ENCODE measurements at places on chromosomes 1 and 21. TPM values are rescaled to one million over a fixed set of nuclear protein-coding genes. Genes with fewer than 3 reads are reported as not detected.

DNA sequence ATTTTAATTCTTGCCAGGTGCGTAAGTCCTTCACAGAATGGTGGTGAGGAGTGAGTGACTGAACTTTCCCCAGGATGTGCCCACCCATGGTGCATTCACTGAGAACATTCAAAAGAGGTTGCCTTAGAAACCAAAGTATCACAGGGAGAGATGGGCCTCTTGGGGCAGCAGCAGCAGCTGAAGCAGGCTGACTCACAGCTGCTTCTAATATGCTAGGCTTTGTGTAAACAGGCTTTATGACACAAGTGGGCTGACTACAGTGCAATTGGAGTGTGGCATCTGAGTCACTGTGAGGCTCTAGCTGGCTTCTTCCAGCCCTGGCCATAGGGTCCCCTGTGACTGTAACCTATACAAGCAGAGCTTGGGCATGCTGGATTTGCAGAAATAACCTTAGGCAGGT, 12.6 kb downstream of the PIGP start:
- DNase-seq: no peak

- DNase-seq: peak; percentile 8
These were observed 8.0 kb downstream of the PHLDA3 start for GRCh38 chr1:201460814-201461644.

DNA sequence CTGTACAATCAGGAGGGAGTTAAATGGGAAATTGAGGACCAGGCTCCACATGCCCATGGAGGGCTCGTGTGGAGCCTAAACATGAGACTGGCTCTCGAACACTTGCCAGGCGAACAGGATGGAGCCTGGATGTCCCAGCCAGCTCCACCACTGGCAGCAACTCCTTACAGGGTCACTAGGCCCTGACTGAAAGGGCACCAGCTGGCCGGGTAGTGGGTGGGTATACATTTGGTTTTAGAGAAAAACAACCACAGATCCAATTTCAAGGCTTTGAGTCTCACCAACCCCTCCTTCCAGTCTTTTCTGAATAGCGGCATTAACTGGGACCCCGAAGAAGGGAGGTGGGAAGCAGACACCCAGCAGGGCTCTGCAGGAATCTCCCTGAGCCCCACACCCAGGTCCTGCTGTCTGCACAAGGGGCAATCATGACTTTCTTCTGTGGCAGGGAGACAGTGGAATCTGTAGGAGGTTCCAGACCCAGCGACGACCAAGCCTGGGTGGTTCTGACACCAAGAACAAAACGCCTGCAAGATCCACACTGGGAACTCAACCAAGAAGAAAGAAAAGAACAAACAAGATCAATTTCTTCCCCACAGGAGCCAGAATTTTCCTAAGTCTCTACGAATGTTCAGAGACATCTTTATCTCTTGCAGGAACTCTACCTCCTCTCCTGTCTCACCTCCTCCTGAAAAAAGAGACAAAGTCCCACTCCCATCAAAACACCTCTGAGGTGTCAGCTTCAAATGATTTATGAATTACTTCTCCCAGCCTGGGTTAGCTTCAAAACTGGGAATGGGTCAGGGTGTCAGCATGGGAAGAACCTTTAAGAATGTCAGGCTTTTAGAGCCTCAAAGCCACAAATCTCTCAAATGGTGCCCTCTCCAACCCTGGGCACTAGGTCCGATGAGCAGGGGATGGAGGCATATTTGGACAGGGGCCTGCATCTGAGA, 26.5 kb upstream of the SRP9 start:
- DNase-seq: peak; percentile 54

PCBP3 gene
- 31.6 TPM for total RNA-seq

- DNase-seq: no peak
These were observed 9.2 kb upstream of the PALMD start for GRCh38 chr1:99636647-99637175.

DNA sequence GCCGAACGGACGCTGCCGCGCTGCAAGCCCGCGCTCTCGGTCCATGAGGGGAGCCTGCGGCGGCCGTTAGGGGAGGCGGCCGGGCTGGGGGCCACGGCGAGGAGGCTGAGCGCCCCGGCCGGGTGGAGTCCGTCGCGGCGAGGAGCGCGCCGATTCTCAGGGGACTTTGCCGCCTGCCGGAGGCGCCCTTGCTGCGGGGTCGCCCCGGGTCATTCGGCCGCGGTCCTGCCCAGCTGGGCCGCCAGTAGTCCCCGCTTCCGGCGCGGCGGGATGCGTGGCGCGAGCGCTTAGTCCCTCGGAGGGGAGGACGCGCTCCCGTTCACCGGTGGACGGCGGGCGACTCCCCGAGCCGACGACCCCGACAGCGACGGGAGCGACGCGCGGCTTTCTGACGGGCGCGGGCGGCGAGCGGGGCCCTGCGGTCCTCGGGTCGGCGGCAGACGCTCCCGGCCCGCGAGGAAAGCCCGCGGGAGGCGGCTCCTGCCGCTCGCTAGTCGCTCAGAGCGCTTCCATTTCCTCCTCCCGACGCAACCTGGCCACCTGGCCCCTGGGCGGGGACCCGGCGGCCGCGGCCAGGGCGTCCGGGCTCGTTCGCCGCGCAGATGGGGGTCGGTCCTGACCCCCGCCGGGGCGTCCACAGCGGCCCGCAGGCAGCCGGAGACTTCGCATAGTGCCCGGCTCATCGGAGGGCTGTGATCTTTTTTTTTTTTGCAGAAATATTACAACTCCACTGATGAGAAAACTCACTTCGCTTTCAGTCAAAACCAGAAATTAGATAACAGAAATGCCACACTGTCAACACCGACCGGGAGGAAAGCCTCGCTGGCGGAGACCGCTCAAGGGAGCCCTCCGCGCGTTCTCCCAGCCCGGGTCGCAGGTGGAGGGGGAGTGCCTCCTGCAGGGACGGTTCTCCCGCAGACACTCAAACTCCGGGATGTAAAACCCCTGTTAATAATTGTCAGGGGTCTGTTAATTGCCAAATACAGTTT, 641 bp upstream of the ZBTB21 start:
- peak; percentile 95 for DNase-seq

DNA sequence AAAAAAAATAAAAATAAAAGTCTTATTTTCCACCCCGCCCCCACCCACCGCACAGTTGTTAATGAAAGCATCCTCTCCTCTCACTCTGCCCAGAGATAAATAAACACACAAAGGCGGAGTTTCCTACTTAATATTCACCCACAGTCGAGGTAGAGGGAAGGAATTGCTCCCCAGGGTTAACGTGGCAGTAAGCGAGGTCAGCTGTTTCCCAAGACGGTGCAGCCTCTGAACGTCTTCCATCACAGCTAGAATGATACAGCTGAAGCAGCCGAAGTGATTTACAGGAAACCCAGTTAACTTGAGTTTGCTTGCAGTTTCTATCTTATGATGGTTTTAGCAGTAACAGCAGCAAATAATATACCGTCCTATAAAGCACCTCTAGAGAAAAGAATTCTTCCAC, 283.9 kb downstream of the PBX1 start:
- DNase-seq: no peak

DNA sequence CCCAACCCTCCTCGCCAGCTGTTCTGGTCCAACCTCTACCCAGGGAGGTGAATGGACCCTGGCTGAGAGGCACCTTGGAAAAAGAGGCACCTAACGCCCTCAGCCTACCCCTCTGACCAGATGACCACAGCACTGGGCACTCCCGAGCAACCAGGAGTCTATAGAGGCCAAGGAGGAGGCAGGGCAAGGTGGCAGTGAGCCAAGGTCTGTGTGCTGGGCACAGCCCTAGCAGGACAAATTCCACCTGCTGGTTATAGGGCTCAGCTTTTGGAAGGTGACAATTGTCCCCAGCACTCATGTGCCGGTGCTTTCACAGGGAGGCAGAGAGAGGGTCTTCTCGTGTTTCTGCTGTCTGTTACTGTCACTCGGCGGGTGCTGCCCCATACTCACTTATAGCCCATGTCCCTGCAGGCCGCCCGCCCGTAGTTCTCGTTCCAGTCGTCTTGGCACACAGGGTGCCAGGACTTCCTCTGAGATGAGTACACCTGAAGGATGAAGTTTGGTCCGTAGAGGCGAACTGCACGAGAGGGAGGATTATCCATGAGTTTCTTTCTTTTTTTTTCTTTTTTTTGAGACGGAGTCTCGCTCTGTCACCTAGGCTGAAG, 27.8 kb downstream of the TMPRSS2 start:
- DNase-seq: peak; percentile 58

DNA sequence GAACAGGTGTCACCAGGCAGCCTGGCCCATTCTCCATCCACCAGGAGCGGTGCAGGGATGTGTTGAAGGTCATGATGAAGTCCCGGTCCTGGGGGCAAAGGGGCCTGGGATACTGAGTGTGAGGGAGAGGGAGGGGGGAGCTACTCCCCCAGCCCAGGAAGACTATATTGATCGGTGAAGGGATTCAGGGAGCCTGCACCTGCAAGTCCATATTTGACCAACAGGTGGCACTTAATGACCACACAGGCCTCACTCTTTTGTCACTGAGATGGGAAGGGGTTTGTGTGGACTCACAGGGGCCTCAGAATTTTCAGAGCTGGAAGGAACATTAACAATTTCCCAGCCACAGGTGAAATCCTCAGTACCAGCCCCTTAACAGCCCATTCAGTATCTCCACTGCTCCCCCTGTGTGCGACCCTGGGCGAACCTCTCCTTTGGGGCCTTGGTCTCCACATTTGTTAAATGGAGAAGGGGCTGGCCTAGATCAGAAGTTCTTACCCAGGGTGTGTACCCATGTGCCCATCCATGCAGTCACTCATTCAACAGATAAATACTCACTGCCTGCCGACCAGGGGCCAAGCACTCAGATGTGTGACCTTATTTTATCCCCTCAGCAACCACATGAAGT, 55.6 kb downstream of the NKAIN1 start:
- no peak for DNase-seq

- no peak for DNase-seq
These were observed 211.7 kb upstream of the TMEM51 start for GRCh38 chr1:14941864-14942263.

Data from spleen (tissue), 13 donors.